ENCODE measurements at places on chromosomes 5 and 9.

DNA sequence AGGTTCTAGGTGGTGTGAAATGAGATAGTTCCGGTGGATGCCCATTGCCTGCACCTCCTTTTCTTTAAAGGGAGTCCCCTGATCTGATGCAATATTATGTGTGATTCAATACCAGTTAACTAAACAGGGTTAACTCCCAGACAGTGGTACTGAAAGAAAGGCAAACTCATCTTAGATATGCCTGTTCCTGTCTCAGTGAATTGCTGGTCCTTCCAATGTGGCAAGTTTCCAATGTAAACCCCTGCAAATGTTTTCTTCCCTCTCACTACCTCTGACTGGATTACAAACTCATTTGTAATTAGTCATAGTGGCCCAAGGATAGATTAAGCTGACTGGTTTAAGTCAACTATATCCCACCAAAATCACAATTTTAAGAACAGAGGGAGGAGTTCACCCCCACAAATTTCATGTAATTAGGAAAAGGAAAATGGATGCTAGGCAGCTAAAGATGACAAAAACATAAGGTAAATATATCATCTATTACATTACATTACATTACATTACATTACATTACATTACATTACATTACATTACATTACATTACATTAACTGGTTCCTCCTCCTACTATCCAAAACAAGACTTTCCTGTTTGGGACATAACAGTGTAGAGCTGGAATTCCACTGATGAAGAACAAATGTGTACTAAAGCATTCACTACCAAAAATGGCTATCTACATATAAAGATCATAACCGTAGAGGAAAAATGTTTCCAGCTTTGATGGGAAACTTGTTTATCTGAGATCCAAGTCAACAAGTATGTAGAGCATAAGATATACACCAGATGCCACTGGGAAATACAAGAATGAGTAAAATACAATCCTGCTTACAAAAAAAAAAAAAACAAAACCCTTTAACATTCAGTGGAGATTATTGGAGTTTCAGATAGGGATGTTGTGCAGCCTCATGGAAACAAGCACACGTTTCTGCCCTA is 121.5 kb upstream of the SNX2 start:
- no peak for DNase-seq

DNA sequence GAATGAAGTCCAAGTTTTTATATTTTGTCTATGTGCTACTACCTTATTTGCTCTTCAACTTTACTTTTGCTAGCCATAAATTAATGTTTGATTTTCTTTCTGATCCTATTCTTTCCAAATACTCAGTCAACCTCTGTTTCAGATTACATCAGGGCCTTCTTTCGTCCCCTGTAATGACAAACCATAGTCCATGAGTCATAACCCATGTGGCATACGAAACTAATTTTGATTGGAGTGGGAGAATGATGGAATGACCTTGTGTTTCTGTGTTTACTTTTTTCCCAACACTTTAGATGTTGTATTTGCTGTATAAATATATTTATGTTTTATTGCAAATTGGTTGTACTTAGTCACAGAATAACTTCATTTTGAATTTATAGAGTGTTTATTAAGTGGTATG is 1043.1 kb downstream of the DTWD2 start:
- no peak for DNase-seq

DNA sequence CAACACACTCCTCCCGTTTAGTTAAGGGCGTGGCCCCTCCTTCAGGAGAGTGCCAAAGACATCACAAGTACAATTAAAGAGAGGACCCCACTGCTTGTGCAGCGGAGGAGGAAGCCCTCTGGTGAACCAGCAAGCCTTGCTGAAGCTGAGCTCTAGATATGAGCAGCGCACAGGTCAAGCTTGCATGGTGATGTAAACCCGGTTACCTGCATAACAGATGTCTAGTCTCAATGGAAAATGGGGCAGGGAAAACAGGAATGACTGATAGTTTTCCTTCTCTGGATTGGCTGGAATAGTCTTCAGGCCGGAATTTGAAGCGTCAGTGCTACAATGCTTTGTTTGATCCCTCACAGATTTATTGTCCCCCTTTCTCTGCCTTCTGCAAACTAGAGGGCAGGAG is 66.2 kb downstream of the MROH2B start:
- no peak for DNase-seq

DNA sequence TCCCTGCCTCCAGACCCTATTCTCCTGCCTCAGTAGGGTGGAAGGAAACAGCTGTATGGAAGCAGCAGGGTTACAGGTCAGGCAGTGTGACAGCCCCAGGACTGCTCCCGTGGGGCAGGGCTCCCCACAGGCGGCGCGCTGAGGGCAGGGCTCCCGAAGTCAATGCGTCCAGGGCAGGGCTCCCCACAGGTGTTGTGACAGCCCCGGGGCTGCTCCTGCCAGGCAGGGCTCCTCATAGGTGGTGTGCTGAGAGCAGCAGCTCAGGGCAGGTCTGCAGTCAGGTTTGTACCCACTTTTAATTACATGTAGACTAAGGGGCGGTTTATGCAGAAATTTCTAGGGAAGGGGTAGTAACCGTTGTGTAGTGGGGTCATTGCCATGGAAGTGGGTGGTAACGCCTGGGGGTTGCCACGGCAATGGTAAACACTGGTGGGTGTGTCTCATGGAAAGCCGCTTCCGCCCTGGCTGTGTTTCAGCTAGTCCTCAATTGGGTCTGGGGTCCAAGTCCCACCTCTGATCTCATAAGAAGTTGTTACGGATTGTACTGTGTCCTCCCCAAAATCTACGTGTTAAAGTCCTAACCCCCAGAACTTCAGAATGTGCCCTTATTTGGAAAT is 16.7 kb upstream of the TERT start:
- no peak for DNase-seq

DNA sequence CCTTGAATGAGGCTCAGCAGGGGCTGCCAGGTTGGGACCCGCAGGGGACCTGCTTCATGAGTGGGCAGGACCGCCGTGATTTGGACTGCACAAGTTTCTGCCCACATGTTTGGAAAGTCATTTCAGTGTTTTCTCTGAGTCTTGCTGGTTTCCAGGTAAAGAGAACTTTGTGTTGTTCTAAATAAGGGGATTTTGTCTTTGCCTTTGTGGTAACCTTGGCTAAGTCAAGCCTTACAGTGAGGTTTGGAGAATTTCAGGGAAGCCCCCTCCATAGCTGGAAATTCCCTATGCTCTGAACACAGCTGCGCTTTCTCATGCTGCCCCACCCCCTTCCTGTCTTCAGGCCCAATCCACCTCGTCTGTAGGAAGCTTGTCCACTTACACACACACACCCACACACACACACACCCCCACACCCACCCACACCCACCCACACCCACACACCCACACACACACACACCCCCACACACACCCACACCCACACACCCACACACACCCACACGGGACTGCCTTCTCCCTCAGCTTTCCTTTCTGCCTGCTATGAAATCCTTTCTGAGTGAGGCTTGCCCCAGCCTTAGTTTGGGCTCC is 270.1 kb downstream of the HSPA4 start:
- no peak for DNase-seq

DNA sequence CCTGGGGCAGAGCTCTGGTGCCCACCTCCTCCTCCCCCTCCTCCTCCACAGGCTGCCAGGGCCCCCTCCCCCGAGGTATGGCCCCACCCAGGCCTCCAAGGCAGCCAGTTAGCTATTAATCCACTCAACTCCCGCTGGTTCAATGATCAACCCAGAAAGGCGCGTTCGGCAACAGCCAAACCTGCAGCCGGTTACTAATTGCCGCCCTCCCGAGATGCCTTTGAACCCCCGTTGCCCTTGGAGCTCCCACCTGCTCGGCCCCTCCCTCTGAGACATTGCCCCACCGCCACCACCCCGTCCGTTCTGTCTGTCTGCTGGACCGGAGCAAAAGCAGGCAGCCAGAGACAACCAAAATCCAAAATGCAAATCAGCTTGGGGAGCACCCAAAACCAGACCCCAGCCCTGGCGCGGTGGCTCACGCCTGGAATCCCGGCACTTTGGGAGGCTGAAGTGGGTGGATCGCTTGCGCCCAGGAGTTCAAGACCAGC is 25.8 kb downstream of the NOTCH1 start:
- no peak for DNase-seq

- DNase-seq: no peak
These were observed 72.4 kb downstream of the PDZD2 start for GRCh38 chr5:31711363-31711762.

DNA sequence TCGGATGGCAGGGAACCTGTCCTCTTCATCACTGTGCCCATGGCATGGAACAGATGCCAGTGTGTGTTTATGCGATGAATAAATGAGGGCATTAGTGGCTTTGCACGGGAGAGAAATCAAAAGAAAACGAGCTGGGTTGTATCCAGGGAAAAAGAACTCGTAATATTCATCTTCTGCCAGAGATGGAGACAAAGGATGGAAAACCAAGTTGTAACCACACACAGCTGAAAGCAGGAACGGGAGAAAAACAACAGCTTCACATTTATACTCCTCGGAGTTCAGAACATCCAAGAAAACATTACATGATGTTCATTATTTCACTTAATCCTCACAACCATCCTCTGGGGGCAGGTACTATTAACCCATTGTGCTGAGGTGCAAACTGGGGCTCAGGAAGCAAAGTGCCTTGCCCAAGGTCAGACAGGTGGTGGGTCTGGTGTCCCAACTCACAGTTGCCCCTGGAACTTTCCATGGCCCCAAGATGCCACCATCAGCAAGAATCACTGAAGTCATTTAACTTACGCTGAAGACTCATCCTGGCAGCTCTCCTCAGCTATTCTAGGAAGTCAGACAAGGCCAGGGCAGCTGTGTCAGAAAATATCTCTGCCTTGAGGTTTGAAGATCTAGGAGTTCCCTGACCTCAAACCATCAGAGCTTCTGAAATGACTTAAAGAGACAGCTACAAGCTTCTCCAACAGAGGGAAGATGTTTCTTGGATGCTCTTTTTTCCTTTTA is 250.4 kb downstream of the NSG2 start:
- DNase-seq: no peak

DNA sequence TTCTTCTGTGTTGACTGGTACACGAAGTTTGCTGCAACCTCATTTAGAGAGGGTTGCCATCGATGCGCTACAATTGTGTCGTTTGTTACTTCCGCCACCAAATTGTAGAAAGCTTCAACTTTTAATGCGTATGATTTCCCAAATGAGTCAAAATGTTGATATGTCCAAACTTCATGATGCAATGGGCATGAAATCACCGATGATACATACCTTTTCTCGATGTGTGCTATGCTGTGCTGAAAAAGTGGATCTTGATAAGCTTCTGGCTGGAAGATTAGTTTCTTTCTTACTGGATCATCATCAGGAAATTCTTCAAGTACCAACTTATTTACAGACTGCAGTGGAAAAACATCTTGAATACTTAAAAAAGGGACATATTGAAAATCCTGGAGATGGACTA is 65.7 kb downstream of the TMEM38B start:
- DNase-seq: no peak

GRCh38 chr9:114112325-114112724 is 13.2 kb upstream of the KIF12 start:
- no peak for DNase-seq

DNA sequence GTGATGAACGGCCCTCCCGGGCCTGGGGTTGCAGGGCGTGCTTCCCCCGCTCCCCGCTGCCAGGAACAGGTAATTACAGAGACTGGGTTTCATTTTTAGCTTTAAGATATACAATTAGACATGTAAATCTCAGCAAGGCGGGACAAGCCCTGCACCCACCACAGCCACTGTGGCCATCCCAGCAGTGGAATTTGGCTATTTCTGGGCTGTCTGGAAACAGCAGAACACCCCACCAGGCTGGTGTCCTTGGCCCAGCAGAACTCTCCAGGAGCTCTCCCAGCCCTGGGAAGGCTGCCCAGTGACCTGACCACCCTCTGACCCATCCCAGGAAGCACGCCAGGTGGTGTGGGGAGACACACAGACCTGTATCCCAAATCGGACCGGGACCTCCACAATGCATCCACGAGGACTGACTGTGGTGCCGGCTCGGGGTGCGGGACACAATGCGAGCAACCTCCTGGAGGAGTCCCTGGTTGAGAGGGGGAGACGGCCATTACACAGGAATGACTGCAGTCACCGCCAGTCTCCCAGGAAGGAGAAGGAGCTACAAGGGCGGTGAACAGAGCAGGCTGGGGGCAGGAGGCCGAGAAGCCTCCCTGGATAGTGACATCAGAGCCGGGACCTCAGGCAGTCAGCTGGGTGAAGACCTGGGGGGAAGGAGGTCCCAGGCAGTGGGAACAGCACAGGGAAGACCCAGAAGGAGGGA is 17.3 kb downstream of the EEIG1 start:
- DNase-seq: no peak

DNA sequence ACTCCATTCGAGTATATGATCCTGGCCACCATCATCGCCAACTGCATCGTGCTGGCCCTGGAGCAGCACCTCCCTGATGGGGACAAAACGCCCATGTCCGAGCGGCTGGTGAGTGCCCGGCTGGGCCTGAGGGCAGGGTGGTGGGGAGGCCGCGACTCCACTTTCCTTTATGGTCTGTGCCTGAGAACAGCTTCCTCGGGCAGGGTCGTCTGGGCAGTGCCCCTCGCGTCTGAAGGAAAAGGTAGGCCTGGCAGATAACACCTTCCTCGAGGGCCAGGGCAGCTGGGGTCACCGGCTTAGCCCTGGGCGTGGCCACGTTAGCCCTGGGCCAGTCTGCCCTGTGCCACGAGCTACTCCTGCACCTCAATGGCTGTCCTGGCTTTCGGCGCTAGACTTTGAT is 1.5 kb downstream of the CACNA1B start:
- DNase-seq: no peak

DNA sequence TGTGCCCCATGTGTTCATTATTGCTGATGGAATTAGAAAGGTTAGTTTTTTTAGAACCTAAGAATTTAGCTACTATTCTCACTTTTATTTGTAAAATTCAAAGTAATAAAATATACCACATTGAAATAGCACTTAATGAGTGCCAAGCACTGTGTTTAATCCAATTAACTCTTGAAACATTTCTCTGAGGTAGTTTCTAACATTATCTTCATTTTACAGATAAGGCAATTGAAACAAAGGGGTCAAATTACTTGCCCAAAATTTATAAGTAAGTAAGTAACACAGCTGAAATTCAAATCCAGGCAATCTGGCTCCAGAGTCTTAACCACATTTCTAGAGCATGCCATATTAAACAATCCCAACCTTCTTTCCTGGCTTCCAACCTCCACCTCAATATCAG is 84.2 kb downstream of the MLLT3 start:
- no peak for DNase-seq

DNA sequence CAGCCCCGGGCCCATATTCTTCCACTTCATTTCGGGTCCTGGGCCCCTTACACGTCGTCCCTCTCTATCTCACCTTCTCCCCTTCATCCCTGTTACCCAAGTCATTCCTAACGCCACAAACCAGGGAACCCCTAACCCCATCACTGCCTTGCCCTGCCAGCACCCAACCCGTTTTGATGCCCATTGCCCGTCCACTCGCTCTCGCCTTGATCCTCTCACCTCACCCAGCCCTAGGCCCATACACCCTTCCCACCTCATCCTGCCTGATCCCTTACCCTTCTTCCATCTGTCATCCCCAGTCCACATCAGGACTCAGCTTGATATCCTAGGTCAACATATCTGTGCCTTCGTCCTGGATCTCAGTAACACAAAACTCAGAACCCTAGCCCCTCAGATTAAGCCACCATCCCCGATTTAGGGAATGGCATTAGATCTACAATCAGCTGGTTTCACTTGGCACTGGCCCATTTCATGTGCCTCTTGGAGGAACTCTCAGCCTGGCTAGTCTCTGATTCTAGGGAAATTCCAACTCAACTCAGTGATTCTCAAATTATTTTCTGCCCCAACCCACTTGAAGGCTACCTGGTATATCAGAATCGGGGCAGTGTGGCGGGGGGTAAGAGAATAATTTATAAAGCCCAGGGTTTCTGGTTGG is 489 bp downstream of the CHMP5 start:
- DNase-seq: no peak

Measured in neuronal stem cell (in vitro differentiated cells).